ENCODE measurements at places on chromosomes 13 and 19.

GRCh38 chr19:50309396-50310125 is 19.6 kb downstream of the KCNC3 start:
- DNase-seq, result no peak

DNA sequence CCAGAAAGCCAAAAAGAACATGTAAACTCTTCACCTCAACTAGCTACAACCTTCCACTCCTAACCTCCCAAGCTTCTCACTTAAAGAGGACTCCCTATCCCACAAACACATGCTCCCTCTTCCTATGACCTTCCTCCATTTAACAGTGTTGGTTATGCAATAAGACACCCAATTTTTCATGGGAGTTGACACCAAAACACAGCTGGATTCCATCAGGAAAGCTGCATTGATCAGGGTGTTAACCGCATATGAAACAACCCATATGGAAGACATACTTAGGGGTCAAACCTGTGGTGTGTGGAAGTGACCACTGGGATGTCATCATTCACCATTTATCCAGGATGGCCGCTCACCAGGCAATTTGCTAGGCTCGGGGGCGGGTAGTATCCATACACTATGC is 21.9 kb downstream of the ZNF473 start:
- no peak for DNase-seq

DNA sequence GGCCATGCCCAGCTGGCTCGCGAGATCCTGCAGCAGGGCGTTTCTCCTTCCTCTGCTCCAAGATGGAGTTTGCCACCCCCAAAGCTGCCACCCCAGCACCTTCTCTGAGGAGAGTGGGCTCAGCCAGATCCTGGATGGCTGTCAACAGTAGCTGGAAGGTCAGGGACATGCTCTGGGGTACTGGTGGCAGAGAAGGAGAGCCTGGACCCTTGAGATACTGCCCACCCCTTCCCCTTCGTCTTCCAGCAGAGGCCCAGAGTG is 11.6 kb downstream of the IRGC start:
- no peak for DNase-seq

DNA sequence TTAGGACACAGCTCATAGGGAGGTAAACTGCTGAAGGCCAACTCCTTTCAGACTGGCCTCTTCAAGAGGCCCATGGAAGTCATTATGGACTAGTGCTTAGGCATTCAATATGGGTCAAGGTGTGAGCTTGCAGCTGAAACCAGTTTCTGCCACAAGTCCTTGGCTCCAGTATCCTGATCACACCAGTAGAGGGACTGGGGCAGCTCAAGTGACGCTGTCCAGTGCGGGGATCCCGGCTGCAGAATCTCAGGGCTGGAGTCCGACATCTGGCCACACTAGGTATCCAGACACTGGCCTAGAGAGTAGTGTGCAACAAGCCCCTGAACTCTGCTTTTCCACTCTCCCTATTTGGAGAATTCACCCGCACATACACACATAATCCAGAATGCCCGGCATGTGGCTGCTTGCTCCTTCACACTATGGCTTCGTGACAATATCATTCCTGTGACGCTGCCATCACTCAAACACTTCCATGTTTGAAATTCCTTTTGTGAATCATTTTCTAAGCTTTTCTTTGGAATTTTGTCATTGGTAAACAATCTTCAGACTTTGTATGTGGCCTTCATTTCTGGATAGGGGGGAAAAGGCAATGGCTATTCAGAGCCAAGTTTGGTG is 425.1 kb downstream of the EFNB2 start:
- DNase-seq, result no peak

DNA sequence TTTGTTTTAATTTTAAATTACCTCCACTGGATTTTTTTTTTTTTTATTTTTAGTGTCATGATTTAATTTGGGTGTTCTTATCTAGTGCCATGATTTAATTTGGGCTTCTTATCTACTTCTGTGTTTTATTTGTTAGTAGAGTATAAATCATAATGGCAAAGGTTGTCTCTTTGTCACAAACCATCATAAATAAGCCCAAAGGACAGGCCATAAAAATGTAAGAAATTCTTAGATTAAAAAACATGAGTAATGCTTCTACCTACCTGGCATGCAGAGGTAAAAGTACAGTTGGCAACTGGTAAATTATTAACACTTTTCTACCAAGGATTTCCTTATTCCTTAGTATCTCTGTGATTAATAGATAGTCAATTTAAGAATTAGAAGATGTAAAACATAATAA is 55.2 kb downstream of the ERCC5 start:
- no peak for DNase-seq

- no peak for DNase-seq
These were observed 10.8 kb downstream of the GATAD2A start for GRCh38 chr19:19416280-19416679.

- DNase-seq, result no peak
These were observed 5.1 kb upstream of the TGFBR3L start for GRCh38 chr19:7909471-7910067.

GRCh38 chr19:30602661-30603350 is 230.6 kb downstream of the ZNF536 start:
- no peak for DNase-seq

- no peak for DNase-seq
These were observed 1251.9 kb upstream of the SLC10A2 start for GRCh38 chr13:104318121-104318520.

- no peak for DNase-seq
These were observed 24.3 kb downstream of the LYL1 start for GRCh38 chr19:13078381-13078780.

- no peak for DNase-seq
These were observed 18.9 kb upstream of the GARRE1 start for GRCh38 chr19:34235425-34235940.
